ENCODE measurements at places on chromosomes 16 and 17. TPM values are rescaled to one million over a fixed set of nuclear protein-coding genes. Genes with fewer than 3 reads are reported as not detected.

Gene SLC16A13
- total RNA-seq: 7.9 TPM

Gene PRDM7
- total RNA-seq: not detected

Gene NLK
- 34.0 TPM for total RNA-seq

Gene KRTAP3-1
- total RNA-seq: not detected

Gene CARHSP1
- total RNA-seq: 77.0 TPM

Gene STAT5A
- 21.9 TPM for total RNA-seq

Gene CRYM
- 8.1 TPM for total RNA-seq

Gene MYH2
- not detected for total RNA-seq

Gene IL17C
- not detected for total RNA-seq

Gene MMP28
- total RNA-seq: 0.29 TPM

Gene CCL18
- total RNA-seq: not detected

Gene HSD17B2
- 32.8 TPM for total RNA-seq

Gene ZSCAN10
- not detected for total RNA-seq

Gene CMTM2
- not detected for total RNA-seq

Gene STH
- not detected for total RNA-seq

Gene CCDC200
- total RNA-seq: not detected

Gene TEKT5
- 0.12 TPM for total RNA-seq

Gene KRT28
- not detected for total RNA-seq

Gene TPSD1
- not detected for total RNA-seq

Gene IQCK
- 36.1 TPM for total RNA-seq

Gene TLCD3B
- total RNA-seq: not detected

Gene ZPBP2
- total RNA-seq: not detected

Gene SMIM36
- total RNA-seq: not detected

Gene APOBR
- not detected for total RNA-seq

Gene TBC1D3E
- total RNA-seq: not detected
